ENCODE measurements at places on chromosomes 2 and 18.

- DNase-seq, result no peak
Measured at GRCh38 chr18:68764016-68764415, 33.9 kb upstream of the CCDC102B start.

DNA sequence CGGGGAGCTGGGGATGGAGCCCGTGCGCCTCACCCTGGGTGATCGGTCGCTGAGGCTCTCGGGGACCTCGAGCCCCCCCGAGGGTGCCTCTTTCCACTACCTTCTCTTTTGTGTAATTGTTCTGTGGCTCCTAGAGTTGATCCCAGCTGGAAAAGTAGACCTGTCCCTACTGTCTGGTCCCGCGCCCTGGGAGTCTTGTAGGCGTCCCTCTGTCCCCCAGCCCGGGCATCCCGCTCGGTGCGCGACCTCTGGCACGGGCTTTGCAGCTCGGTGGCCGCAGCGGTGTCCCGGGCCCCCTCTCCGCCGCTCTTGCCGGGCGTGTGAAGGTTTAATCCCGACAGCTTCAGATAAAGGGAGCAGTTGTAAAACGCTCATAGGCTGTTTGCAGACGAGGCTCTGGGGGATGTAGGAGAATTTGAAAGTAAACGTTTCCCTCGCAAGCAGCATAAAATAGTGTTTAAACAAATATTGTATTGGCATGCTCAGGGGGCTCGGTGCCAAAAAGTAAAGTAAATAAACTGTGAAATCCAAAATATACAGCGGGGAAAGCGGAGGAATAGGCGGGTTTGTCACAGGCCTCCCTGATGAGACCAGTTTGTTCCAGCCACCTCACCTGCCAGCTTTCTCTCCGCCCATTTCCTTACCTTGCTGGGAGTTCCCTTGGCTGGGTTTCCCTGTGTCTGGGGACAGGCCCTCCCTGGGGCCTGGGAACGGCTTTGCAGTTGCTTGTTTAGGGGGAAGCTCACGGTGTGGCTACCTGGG is 1.9 kb downstream of the GLI2 start:
- DNase-seq, result no peak

DNA sequence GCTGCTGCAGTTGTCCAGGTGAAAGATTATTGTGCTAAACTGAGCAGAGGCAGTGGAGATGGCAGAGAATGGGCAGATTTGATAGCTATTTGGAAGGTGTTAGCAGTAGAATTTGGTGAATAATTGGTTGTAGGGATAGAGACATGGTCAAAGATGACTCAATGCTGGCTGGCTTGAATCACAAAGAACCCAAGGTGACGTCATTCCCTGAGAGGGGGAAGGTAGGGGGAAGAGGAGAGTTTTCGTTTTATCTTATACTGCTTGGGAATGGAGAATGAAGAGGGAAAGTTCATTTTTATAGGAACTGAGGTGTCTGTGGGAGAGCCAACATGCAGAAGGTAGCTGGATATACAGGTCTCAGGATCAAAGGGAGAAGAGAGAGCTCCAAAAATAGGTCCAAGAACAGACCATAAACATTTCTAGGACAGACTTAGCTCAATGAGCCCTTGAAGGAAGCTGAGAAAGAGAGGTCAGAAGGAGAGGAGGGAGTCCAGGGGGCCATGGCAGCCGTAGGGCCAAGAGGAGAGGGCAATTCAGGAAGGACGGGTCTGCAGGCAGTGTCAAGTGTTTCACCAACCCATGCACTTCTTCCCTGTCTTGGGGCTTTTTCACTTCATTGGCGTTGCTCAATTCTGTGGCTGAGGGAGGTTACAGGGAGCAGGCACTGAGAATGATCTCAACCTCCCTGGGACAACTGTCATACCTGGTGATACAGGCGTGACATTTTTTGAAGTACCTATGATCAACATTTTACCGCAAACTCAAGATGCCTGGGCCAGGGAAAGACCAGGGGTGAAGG is 281.3 kb downstream of the TDRD15 start:
- DNase-seq, result no peak

- DNase-seq, result no peak
Measured at GRCh38 chr2:159546716-159547430, 69.5 kb downstream of the BAZ2B start.

- DNase-seq, result no peak
Measured at GRCh38 chr2:113129519-113130078, 2.2 kb downstream of the IL1RN start.

DNA sequence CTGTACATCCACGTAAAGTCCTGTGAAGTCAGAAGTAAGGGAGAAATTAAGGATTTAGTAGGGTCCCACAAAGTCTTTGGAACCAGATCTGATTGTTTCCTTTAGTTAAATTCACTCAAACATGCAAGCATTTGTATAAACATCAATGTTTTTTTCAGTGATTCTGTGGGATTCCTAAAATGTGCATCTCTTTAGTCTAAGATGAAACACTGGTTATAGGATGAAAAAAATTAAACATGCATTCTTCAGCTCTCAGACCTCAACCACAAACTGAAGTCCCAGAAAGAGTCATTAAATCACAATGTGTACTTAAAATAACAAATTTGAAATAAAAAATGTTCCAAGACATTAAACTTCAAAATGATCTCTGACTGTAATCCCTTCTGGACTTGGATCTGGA is 76.5 kb upstream of the APCDD1 start:
- no peak for DNase-seq

GRCh38 chr2:46615986-46616485 is 136.7 kb downstream of the TMEM247 start:
- no peak for DNase-seq

GRCh38 chr2:157743051-157743450 is 114.4 kb upstream of the ACVR1C start:
- DNase-seq, result no peak

GRCh38 chr2:55782528-55783173 is 89.0 kb upstream of the PNPT1 start:
- DNase-seq, result no peak

DNA sequence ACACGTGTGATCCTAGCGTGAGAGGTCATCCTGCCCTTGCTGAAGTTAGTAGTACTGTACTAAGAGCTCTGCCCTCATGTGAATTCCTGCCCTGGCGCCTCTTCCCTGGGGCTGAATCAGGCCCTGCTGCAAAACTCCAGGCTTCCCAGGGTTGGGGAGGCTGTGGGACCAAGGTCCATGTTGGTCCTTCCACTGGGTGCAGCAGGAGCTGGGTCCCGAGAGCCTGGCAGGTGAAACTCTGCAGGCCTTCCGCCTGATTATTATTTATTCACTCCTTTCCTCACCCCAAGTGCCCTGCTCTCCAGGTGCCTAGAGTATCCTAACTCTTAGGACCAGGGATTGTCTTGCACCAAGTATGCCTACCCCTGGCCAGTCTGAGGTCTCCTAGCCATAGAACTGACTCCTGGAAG is 5.3 kb upstream of the CNNM3 start:
- no peak for DNase-seq

- DNase-seq, result peak; percentile 80
Measured at GRCh38 chr18:5237723-5238370, 40.8 kb upstream of the AKAIN1 start.

DNA sequence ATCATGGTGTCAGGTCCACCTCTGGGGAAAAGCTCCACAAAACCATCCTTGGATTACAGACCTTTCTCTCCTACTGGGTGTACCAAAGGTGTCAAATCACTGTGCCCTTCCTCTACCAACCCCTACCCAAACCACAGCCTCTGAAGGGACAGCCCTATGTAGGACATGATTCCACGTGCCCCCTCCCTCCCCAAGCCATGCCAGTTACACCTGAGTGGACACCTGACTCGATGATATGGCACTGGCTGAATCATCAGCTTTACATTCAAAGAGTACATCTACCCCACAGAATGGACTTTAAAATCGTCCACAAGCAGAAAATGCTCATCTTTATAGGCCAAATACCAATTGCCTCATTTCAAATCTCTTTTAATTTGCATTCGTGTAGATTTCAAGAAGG is 26.0 kb downstream of the TRABD2A start:
- DNase-seq, result no peak

DNA sequence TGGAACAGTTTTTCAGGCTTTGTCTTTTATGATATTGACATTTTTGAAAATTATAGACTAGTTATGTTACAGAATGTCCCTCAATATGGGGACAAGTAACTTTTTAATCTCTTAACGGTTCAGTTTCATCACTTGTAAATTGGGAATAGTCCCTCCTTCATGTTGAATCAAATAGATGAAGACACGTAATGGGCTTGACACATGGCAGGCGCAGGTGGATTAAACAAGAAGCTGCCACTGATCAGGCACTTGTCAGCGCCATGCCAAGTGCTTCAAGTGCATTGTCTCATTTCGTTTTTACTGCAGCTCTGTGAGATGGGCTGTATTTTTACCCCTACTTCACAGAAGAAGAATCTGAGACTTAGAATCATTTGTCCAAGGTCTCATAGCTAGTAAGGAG is 9.5 kb upstream of the SMAD4 start:
- no peak for DNase-seq

DNA sequence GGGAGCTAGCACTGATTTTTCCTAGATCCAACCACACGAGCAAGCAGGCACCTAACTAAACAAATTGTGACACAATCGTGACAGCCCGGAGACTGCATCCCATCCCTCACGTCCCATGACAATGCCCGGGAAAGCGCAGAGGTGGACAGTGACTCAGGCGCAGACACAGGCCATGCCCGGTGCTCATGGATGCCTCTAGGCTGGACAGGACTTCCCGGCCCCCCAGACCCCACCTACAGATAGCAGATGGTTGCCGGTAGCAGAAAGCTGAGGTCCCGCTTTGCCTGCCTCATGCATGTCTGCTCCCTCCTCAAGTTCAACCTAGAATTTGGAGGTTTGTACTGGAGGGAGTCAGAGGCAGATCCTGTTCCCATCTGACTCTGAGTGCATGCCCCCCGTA is 81.0 kb downstream of the TPO start:
- no peak for DNase-seq

GRCh38 chr2:236038096-236038495 is 130.1 kb downstream of the GBX2 start:
- DNase-seq, result no peak

DNA sequence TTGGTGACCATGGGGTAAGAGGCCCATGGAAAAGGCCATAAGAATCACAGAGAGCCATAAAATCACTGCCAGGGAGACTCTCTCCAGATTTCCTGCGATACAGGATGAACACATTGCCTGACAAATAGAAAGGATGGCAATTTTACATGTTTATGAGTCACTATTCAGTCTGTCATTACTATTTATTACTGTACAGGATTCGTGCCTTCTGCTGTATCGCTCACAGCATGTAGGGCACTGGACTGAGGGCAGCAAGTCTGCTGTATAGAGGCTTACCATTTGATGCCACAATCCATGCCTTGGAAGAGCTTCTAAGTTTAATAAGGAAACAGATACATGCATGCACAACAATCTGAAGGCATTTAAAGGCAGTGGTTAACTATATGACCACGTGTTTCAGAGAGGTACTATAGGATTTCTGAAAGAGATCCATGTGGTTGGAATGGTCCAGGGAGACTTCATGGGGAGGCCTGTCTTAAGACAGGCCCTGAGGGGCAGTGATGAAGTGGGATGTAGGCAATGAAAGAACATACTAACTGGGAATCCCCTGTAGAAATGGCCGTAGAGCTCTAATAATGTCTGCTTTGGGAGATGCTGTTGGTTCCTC is 702.4 kb upstream of the RAB6C start:
- no peak for DNase-seq

GRCh38 chr2:9474361-9475057 is at the start of gene IAH1:
IAH1 (plus strand) TSS chr2:9474551; CDS start chr2:9474567, 16 bp downstream.
- peak; percentile 67 for DNase-seq

DNA sequence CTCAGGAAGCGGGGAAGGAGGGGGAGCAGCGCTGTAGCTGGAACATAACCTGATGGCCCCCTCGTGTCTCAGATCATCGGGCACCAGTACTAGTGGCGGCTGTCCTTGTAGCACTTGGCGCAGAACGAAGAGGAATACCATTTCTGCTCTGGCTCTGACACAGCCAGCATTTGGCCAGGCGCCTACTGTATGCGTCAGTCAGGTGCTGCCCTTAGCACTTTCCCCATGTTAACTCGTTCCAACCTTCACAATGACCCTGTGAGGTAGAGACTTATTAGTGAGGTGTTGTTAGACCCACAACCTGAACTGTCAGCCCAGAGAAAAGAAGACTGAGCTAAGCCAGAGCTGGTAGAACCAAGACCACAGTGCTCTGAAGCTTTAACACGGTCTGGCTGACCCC is 47.7 kb upstream of the EML6 start:
- DNase-seq, result no peak

GRCh38 chr18:32553174-32553573 is 82.5 kb upstream of the GAREM1 start:
- no peak for DNase-seq

DNA sequence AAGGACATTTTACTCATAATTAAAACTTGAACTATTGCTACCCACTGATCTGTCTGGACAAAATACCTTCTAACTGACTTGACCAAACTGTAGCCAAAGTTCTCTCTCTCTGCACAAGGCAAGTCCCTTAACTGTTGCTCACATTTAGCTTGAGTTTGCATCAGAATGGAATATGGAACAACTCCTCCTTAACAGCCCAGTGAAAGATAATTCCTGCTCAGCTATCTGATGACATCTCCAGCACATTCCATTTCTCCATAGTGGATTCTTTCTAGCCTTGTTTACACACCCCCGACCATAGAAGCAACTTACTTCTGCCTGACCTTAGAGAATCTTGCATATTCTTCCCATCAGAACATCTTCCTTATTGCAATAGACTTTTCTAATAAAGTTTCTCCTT is 317.2 kb upstream of the CDH2 start:
- no peak for DNase-seq

DNA sequence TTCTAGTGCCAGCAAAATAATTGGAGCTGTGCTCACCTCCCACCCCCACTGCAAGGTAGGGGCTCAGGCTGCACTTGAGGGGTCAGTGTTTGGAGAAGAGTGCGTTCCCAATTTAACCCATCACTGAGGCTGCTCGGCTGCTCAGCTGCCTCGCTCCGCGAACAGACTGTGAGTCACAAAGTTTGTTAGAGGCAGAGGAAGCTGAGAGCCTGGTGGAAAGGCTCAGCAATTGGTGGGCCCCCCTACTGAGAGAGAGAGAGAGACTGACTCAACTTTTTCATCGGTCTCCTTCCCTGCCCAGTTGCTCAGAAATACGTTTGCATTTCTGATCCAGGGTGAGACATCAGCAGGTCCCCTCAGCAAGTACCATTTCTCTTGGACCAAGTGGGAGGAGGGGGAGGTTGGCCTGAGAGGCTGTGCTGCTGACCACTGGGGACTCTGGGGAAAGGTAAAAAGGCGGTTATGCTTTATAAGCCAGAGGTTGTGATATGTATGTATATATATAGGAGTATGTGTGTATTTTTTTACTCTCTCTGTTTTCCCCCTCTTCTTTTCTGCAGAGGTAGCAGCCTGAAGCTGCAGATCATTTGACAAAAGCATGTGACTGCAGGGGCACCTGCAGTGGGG is 1.5 kb downstream of the EFR3B start:
- no peak for DNase-seq

DNA sequence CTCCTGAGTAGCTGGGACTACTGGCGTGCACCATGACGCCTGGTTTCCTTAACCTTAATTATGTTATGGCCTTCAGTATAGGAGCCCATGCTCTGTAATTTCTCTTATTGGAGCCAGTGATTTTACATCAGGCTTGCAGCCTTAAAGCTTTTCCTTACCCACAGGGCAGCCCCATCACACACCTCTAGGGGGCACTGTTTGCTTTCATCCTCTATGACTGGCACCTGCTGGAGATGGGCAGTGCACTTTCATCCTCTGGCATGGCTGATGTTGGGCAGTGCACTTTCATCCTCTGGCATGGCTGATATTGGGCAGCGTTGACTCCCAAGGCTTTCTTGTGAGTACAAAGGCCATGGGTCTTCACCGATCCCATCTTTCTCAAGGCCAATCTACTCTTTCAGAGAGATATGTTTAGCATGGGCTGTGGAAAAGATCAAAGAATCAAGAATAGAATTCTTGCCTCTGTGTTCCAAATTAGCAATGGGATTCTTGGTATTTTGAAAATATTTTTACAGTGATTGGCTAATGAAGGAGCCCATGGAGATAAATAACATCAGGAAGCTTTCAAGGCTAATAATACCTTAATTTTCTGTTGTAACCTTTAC is 80.7 kb upstream of the MEX3C start:
- no peak for DNase-seq

Data from activated T-helper 1 cell treated with Interleukin-2 at 50 U/mL for 16 hours (primary cell).